Activated T-cell treated with anti-CD3 and anti-CD28 coated beads, Interleukin-2, amount 50 U/mL, for 48 hours (primary cell): ENCODE measurements at places on chromosomes 12 and 14.

- DNase-seq: no peak
These were observed 67.7 kb downstream of the GXYLT1 start for GRCh38 chr12:42076976-42077375.

- no peak for DNase-seq
These were observed 137.2 kb upstream of the TRHDE start for GRCh38 chr12:72135021-72135301.

DNA sequence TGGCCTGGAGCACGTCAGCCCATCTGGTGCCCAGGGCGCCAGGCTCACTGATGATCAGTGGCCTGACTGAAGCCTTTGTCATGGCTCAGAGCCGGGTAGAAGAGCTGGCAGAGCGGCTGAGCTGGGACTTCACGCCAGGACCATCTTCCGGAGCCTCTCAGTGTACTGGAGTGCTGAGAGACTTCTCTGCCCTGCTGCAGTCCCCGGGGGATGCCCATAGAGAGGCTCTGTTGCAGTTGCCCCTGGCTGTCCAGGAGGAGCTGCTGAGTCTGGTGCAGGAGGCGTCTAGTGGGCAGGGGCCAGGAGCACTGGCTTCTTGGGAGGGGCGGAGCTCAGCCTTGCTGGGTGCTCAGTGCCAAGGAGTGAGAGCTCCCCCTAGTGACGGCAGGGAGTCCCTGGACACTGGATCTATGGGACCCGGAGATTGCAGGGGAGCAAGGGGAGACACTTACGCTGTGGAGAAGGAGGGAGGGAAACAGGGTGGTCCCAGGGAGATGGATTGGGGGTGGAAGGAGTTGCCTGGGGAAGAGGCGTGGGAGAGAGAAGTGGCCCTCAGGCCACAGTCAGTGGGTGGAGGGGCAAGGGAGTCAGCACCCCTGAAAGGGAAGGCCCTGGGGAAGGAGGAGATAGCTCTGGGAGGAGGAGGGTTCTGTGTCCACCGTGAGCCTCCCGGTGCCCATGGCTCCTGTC lies 2.0 kb downstream of the KHNYN start:
- DNase-seq: peak; percentile 94

GRCh38 chr14:95150910-95151309 lies 6.4 kb downstream of the DICER1 start:
- DNase-seq: no peak

GRCh38 chr14:63654346-63654745 lies 12.7 kb upstream of the WDR89 start:
- no peak for DNase-seq

- DNase-seq: no peak
These were observed 181.1 kb downstream of the PTPN11 start for GRCh38 chr12:112599871-112600270.

- no peak for DNase-seq
These were observed 7.3 kb upstream of the CLECL1 start for GRCh38 chr12:9740106-9740750.

DNA sequence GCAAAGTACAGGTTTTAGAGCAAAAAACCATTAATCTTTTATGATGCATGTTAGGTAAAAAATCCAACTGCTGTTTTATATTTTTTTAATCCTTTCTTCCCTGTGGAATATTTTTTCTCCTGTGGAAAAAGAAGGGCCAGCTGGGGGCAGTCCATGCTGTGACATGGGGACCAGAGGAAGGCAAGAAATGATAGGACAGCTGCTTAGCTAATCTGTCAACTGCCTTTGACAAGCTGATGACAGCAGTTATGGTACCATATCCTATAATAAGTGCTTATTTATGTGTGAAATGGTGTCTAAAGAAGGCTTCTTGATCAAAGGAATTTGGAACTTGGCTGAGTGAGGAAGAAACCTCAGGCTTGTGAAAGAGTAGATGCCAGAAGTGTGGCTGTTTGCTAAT lies 452.4 kb upstream of the NOVA1 start:
- no peak for DNase-seq

DNA sequence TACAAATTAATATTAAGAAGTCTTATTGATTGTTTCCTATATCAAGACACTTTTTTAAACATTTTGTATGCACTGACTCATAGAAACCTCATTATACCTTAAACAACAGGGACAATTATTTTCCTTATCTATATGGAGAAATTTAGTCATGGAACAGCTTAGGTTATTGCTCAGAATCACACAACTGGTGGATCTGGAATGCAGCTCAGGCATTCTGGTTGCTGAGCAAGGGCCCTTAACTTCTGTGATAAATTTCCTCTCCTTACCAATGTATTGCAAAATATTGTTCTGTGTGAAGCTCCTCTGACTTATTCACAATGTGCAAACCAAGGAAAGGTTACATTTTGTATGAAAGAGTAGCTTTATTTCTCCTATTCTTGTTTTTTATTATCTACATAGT lies 817.8 kb downstream of the LRFN5 start:
- no peak for DNase-seq

DNA sequence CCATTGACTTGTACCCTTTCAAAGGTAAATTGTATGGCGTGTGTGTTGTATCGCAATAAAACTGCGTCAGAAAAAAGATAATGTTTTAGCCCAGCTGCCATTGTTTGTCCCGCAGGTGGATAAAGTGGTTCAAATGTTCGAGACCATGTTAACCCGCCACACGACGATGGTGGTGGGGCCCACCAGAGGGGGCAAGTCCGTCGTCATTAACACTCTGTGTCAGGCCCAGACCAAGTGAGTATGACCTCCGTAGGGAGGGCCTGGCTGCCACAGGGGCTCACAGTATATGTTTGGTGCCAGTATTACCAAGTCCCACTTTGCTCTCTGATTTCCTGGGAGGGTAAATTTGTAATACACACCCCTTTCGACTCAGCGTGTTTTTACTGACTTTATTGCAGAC lies 96.9 kb downstream of the DNAH10 start:
- DNase-seq: no peak

DNA sequence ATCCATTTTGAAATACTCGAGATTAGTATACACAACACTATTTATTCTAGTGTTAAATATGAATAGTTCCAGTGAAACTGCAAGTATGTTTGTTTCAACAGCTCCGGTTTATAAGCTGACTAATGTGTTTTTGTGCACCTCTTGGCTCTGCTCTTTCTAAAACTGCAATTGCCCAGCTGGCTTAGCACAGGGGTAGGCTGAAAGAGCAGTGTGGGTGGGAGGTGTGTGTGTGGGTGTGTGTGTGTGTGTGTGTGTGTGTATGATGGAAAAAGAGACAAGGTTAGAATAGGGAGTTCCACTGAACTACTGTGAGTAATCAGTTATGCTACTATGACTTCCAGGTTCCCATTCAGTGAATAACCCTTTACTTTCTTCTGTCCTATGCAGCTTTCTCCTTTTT lies 37.8 kb upstream of the DDHD1 start:
- peak; percentile 72 for DNase-seq

- DNase-seq: no peak
These were observed 29.7 kb downstream of the BHLHE41 start for GRCh38 chr12:26095186-26095585.

GRCh38 chr12:127060933-127061332 lies 1206.0 kb upstream of the TMEM132C start:
- no peak for DNase-seq

GRCh38 chr14:75259510-75259855 lies 19.1 kb upstream of the FOS start:
- no peak for DNase-seq

- DNase-seq: no peak
These were observed 180.8 kb downstream of the ERC1 start for GRCh38 chr12:1171657-1172408.

GRCh38 chr12:11580125-11580751 lies 69.2 kb upstream of the ETV6 start:
- no peak for DNase-seq

- DNase-seq: peak; percentile 48
These were observed 2.0 kb downstream of the SIX1 start for GRCh38 chr14:60647081-60647836.

DNA sequence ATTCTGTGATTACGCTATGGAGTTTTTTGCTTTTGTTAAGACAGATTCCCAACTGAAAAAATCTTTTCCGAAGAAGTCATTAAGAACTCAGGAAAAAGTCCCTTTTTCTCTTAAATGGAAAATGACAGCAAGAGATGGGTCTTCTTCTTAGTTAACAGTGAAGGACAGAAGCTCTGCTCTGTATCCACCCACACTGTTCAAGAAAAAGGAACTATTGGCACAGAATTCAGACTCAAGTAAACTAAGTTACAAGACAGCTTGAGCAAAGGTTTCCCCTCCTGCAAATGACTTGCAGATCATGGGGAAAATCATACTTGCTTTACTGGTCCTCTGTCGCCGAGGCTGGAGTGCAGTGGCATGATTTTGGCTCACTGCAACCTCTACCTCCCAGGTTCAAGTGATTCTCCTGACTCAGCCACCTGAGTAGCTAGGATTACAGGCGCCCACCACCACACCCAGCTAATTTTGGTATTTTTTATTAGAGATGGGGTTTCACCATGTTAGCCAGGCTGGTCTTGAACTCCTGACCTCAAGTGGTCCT lies 137.1 kb upstream of the AEBP2 start:
- DNase-seq: no peak
